ENCODE measurements at places on chromosomes 12 and 14.
A peak's percentile ranks its signal among the peaks of the same experiment; 100 is the strongest.

- DNase-seq: no peak
Observed at GRCh38 chr14:55838529-55839052, 258.6 kb downstream of the KTN1 start.

- no peak for DNase-seq
Observed at GRCh38 chr14:103006106-103006505, 51.2 kb downstream of the CDC42BPB start.

GRCh38 chr12:59182191-59182590 lies 261.9 kb upstream of the LRIG3 start:
- DNase-seq: peak; percentile 24

DNA sequence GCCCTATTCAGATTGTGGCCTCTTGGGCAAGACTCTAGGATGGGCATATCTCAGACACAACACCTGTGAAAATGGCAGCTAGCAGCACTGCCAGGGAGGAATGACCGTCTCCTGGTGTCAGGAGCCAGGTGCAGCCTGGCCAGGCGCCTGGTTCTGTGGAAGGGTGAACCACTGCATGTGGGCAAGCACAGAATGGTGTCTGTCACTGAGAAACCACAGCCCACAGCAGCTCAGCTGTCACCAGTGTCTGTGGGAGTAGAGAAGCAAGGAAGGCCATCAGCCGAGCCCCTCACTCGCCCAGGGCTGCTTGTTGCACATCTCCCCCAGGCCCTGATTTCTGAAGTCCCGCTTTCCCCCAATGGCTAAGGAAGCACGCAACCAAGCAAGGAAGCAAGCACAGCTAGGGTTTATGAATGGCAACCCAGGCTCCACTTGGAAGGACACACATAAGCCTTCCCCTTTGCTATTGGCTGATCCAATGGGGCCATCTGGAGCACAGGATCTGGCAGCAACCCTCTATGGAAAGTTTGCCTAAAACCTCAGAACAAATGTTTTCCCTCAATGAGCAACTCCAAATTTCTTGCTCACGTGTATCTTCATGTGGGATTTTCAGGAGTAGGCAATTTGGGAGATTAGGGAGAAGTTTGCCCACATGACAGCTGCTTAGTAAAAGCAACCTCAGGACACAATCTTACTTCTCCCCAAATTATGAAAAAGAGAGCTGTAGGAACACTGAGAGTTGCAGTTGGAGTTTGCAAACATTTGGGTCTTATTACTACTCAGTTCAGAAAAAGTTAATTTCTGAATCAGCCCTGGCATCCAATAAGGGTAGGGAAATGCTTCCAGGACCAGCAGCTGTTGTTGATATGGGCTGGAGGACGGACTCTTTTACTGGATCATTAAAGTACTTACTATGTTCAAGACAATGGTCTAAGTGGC lies 44.7 kb downstream of the GPHB5 start:
- DNase-seq: no peak

DNA sequence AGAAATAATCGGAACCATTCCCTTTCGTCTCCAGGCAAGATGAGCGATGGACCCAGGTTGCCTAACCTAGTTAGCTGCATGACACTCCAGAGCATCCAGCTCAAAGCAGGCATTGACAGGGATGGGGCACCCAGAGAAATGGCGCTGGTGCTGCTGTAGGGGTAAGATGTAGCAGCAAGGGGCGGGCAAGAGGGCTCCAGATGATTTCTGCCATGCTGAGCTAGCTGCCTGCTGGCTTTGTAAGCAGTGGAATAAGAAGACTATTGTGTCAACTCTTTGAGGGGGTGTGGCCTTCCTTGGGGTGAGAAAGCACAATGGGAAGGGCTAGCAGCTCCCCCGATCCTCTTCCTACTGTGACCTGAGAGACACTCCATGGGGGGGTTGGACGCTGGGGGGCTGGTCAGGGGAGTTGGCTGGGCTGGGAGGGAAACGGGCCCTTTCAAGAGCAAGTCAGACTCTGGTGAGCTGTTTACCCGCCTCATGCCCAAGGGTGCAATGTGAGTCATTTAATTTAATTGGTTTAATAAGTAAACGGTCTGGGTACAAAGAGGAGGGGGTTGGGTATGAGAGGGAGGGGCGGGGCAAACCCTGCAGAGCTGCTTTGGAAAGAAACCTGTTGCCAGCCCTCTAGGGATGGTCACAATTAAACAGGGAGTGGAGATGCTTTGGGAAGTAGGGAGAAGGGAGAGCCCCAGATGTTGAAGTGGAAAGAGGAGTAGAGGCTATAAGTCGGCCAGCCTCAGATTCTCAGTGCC lies 50.5 kb downstream of the B4GALNT3 start:
- DNase-seq: no peak

- no peak for DNase-seq
Observed at GRCh38 chr12:14373217-14373616, 7.7 kb downstream of the ATF7IP start.

GRCh38 chr12:54139019-54139418 lies 49.8 kb downstream of the SMUG1 start:
- no peak for DNase-seq

GRCh38 chr12:102755266-102755665 lies 161.8 kb downstream of the PAH start:
- no peak for DNase-seq

DNA sequence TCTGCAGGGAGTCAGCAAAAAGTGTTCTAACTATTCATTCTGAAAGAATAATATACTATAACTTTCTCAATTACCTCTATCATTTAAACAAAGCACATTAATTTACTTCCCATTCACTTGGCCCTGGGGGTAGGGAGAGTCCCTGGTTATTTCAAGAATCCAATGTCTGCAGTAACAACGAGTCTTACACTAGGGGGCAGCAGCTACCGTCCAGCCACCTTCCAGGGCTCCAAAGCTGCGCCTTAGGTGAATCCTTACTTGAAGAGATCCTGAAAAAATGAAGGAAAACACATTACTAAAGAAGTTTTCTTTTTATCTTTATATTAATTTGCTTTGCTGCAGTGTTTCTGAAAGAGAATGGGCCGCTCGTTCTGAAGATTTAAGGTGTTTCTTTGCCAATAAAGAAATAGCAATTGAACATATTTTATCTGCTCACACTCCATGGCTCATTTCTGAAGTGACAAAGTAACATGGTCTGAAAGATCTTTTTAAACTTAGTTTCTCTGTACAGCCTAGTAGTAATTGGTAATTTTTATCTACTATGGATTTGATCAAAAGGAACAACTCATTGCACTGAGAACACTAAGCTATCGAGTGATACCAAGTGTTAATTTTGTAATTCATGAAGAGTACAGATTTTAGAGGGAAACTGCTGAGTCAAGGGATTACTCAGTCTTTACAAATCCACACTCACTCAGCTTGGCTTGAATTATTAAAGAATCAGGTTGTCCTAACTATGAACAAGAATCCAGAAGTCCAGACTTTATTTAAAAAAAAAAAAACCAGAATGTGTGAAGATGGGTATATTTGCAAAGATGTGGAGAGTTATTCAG lies 27.6 kb downstream of the BHLHE41 start:
- DNase-seq: peak; percentile 58

DNA sequence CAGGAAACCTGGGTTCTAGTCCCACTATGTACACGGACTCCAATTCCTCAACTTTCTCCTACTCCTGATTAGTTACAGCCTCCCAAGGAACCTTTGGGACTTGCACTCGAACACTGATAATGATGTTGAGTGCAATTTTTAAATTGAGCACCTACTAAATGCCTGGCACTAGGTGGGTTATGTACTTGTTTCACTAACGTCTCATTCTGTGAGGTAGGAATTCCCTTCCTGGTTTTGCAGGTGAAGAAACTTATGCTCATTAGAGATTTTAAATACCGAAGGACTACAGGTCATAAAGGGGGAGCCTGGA lies 536 bp downstream of the PARPBP start:
- no peak for DNase-seq

GRCh38 chr12:72432037-72432604 lies 160.0 kb downstream of the TRHDE start:
- DNase-seq: no peak

GRCh38 chr14:96176275-96176674 lies 28.4 kb upstream of the BDKRB2 start:
- no peak for DNase-seq

DNA sequence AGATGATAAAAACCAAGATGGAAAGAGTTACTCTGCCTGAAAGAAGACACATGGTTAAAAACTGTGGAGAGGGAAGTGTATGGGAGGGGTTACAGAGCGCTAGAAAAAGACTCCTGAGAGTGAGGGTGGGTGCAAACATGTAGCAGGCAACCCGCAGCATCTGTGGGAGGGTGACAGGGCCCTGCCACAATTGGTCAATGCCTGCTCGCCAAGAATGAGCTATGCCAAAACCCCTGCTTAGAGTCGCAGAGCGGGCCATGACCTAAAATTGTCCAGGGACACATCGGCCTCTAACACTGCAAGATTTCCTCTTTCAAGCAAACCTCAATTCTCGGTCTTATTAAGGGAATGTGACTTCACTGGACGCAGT lies 700 bp downstream of the PRKAG1 start:
- DNase-seq: peak; percentile 60

DNA sequence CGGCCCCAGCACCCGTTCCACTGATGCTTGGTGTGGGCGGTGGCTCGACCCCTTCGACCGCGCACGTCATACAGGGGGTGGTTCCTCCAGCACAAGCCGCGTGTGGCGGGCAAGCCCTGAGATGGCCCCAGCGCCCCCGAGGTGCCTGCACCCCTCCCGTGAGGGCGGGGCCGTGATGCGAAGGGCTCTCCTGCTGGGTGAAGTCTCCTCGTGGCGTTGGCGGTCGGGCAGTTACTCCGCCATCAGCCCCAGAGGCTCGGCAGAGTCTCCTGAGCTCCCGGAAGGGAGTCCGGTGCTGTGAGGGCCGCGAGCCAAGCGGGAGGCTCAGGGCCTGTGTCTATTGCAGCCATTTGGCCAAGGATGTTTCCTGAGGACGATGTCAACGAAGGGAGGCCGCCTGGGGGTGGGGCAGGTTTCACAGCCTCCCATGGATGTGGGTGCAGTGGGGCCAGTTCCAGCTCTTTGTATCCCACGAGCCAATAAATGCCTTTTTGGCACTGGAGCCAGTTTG lies 78.1 kb upstream of the GALNT9 start:
- no peak for DNase-seq

DNA sequence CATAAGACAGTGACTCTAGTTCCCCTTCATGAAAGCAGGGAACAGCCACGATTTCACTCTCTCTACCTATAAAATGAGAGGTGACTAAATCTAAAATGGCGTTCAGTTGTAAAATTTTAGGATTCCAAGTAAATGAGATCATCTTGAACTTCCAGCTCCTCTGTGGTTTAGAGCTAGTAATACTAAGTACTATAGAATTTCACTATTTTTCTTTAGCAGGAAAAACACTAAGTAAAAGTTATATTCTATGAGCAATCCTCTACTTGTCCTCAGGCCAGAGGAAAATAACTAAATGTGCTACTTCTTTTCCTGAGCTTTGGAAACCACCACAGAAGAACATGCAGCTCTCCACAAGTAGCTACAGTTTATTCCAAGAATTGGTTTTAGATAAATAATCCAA lies 55.6 kb downstream of the NIN start:
- DNase-seq: no peak
